ENCODE measurements at places on chromosomes 12 and 14. TPM values are rescaled to one million over a fixed set of nuclear protein-coding genes. Genes with fewer than 3 reads are reported as not detected.

GRCh38 chr12:96190413-96191108 is 3.6 kb upstream of the ELK3 start:
- no peak for DNase-seq

DNA sequence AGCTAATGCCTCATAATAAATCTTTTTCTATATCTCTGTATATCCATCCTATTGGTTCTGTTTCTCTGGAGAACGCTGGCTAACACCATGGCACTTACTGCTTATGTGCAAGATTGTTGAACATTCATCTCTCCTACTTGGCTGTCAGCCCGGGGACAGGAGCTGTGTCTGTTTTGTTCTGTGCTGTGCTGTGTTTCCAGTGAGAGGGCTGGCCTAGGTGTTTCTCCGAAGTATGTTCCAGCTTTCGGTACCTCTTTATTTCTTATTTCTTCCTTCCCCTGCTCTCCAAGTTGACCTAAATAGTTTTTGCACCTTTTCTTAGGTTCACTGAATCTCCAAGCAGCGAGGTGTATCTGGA is 18.8 kb upstream of the NR4A1 start:
- no peak for DNase-seq

DNA sequence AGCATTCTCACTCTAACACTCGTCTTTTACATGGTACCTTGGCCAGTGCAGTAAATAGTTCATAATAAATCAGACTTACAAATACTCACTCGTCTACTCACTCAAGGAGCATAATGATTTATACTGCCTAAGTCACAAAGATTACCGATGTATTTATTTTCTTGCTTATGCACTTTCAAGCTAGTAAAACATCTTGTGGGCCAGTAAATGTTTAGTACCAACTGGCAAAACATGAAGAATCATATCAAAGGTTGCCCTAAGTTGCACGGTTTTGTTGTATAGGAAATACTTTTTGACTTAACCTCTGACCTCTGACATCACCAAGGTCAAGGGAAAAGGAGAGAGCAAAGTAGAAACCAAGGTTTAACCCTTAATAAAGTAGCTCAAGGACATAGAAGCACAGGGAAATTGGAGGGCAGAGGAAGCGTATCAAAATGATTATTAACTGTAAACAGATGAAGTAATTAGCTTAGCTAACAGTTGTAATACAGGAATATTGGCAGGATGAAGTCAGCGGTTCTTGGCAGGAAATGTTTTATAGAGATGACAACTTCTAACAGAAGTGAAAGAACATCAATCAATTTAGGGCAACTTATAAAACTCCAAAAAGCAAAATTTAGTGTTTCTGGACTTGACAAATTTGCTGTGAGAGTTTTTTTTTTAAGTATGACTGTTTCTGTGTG is 131.9 kb downstream of the HMGA2 start:
- no peak for DNase-seq

GRCh38 chr12:20101046-20101445 is 267.3 kb upstream of the PDE3A start:
- no peak for DNase-seq

- DNase-seq, result no peak
Observed at GRCh38 chr14:27040552-27040951, 442.7 kb upstream of the NOVA1 start.

- no peak for DNase-seq
Observed at GRCh38 chr14:96267336-96267735, 11.3 kb downstream of the BDKRB1 start.

- no peak for DNase-seq
Observed at GRCh38 chr12:52037248-52037861, 13.9 kb upstream of the NR4A1 start.

DNA sequence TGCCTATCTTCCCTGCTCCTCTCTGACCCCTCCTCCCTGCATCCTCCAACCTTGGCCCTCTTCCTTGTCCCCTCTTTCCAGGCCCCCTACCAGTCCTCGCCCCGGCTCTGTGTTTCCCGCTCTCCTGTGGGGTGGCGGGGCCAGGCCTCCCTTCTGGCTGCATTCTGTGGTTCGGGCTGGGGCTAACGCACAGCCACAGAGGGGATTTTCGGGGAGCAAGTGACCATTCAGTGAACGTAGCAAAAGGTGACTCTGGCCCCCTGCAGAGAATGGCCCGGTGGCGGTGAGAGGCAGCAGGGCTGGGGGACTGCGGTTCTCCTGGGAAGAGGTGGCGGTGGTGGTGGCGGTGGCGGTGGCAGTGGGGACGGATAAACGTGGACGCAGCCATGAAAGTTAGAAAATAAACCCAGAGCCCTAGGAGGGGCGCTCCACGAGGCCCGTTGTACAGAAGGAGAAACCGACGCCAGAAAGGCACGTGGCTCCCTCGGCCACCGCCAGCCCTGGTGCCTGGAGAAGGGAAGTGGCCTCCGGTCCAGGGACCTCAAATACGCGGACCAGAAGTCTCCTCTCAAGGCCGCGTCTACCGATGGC is 269.6 kb downstream of the ADGRD1 start:
- DNase-seq, result no peak

- DNase-seq, result no peak
Observed at GRCh38 chr12:43730283-43730682, 28.3 kb downstream of the PUS7L start.

DNA sequence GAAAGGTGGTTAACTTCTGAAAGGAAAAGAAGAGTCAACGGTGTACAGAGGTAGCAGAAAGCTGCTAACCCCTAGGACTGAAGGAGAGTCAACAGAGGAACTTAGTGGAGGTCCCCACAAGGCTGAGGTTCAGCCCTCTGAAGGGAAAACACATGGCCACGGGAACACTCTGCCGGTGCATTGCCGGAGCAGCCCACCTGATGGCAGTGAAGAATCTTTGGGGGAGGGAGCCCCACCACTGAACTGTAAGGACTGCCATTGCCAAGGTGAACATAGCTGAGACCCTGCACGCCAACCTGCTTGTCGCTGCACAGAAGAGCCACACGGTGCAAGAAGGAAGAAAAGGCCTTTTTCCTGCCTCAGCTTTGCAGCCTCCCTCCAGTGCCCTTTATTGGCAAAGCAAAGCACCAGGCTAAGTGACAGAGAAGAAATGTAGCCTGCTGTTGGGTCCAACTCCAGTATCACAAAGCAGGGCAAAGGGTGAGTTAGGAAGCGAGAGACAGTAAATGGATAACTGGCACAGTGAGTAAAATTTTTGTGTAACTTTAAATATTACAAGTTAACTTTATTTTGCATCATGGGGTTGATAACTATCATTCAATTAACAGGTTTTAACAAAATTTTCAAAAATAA is 76.9 kb downstream of the LIN52 start:
- peak; percentile 6 for DNase-seq

DNA sequence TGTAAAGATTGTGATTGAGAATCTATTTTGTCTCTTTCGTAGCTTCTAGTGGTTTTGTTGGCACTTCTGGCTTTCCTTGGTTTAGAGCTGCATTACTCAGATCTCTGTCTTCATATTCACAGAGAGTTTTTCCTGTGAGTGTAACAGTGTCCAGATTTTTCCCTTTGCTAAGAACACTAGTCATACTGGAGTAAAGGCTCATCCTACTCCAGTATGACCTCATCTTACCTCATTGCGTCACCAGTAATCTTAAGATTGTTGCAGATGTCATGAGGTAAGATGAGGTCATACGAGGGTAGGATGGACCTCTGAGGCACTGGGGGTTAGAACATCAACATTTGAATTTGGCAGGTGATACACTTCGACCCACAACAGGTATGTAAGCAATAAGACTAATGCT is 461.2 kb downstream of the FLRT2 start:
- DNase-seq, result no peak

DNA sequence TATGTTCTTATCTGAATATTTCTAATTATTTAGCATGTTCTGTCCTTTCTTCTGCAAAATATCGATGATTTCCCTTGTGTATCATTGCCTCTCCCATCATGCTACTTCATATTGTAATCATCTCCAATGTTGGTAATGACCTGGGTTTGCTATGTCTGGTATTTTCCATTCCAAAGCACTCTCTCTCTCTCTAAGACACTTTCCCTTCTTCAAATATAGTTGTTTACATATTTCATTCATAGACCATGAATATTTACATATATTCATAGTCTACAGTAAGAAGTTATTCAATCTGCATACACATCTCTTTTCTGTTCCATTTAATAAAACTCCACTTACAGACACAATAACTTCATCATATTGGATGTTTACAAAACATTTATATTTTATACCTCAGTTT is 1516.5 kb upstream of the FLRT2 start:
- no peak for DNase-seq

GRCh38 chr12:22525426-22525825 is 18.9 kb downstream of the C2CD5 start:
- no peak for DNase-seq

DNA sequence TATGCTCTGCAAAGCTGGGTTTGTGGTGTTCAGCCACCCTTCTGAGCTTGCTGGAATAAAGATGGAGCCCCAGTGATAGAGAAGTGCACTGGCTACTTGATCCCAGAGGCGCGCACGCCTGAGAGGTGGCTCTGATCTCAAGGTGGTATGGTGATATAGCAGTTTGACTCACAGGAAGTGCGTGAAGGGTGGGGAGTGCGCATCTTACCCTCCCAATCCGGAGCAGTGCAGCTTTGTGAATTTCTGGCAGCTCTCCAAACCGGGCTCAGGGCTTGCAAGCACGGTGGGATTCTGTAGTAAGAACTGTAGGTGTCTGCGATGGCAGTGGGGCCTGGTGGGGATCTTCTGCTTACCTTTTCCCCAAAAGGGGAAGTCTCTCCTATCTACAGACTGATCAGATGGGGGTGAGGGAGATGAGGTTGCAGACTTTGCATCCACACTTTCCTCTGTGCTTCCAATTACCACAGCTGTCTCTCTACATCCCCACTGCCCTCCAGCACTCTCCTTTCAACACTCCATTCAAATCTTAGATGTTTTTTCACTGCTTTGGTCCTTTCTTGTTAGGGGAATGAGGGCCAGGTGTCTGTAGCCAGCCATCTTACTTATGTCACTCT is 197.4 kb upstream of the SLC38A2 start:
- no peak for DNase-seq

Gene CNTN1
- total RNA-seq, result 0.46 TPM

DNA sequence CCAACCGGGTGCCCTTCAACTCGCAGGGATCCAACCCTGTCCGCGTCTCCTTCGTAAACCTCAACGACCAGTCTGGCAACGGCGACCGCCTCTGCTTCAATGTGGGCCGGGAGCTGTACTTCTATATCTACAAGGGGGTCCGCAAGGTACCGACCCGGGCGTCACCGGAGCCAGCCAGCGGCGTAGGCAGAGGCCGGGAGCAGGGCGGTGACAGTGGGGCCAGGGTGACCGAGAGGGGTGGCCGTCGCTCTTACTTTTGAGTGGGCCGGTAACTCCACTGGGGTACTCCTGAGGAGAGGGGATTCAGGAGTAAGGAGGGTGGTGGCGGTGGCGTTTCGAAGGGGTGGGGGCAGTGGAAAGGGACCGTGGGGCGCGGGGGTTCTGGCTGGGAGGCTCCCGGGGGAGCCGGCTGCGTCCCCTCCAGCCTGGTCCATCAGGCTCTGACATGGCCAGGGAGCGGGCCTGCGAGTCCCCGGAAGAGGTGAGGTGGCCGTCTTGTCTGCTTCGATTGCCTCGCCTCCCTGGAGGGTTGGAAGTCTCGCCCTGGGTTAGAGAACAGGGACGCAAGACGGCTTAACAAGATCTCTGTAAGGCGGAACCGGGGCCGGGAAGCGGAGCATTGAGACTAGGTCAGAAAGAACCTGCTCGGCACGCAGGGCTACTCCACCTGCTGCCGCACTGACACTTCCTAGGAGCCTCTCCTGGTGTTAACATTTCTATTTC is 491 bp downstream of the WDR20 start:
- DNase-seq, result peak; percentile 28

DNA sequence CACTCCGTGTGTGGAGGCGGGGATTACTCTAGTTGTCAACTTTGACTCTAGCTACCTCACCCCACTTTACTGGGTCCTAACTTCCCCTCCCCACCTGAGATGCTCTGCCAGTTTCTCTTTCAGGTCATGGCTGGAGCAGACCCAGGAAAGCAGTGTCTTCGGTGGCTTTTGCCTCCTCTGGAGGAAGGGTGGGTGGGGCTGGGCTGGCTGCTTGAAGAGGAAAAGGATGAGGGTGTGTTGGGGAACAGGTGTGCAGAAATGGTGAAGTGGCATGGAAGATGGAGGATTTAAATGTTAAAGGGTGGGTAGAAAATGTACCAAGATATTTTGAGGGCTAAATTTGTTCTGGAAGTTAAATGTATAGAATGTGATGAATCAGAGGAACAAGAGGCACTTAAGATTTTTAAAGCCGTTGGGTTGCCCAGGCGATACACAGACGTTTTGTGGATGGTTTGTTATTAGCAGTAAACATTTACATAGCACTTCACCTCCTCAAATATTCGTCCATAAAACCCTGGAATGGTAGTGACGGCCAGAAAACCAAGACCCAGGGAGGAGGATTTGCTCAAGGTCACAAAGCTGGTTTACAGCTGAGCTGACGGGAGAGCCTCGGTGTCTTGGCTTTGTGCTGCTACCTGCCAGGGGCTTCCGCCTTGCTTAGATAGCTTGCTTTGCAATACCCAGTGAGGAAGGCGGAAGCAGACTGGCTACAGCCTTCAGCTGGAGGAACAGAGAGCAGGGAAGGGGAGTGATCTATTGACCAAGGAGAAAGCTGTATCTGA is 72.2 kb upstream of the PRMT8 start:
- no peak for DNase-seq

GRCh38 chr12:53056901-53057300 is 7.0 kb downstream of the TNS2 start:
- DNase-seq, result no peak

Gene ABCD2
- not detected for total RNA-seq

DNA sequence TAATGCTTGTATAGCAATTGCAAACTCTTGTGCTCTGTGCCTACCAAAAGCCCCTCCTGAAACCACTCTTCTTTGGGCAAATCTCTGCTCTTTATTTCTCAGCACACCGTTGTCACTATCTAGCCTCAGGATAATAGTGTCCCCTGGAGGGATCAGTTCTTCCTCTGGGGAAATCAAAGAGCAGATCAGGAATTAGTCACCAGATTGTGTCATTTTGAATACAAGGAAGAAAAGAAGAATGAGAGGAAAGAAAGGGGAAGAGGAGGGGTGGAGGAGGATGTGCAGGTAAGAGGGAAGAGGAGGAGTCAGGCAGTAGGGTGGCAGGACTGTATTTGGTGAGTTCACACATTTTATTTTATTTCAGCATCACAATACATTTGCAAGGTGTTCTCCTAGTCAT is 256.4 kb downstream of the GRIN2B start:
- DNase-seq, result no peak

Gene WSB2
- total RNA-seq, result 76.7 TPM

Gene RPL10L
- total RNA-seq, result not detected

Gene RHOJ
- 266 TPM for total RNA-seq

Gene IL22
- total RNA-seq, result not detected
